ENCODE measurements at places on chromosomes 5 and 9.

GRCh38 chr9:86764671-86765343 lies 182.5 kb downstream of the GAS1 start:
- DNase-seq: no peak

- no peak for DNase-seq
These were observed 18.6 kb upstream of the TJP2 start for GRCh38 chr9:69155341-69156030.

DNA sequence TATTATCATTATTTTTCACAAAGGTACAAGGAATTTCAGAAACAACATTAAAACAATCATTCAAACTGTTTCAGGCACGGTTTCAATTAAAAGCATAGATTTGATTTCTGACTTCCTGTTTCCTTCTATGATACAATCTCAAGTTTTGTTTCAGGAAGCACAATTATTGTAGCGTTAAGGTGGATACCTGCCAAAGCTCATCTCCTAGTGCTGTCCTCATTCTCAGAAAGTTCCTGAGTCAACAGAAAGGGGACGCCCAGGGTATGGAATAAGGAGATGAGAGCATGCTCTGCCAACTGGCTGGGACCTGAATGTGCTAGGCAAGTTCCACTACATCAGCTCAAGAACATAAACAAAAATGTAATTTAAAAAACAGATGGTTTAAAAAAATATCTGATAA lies 2.0 kb upstream of the TRIM14 start:
- no peak for DNase-seq

- no peak for DNase-seq
These were observed 22.6 kb upstream of the CSF1R start for GRCh38 chr5:150108711-150109514.

- DNase-seq: no peak
These were observed 380.4 kb upstream of the CTNND2 start for GRCh38 chr5:12284604-12285003.

DNA sequence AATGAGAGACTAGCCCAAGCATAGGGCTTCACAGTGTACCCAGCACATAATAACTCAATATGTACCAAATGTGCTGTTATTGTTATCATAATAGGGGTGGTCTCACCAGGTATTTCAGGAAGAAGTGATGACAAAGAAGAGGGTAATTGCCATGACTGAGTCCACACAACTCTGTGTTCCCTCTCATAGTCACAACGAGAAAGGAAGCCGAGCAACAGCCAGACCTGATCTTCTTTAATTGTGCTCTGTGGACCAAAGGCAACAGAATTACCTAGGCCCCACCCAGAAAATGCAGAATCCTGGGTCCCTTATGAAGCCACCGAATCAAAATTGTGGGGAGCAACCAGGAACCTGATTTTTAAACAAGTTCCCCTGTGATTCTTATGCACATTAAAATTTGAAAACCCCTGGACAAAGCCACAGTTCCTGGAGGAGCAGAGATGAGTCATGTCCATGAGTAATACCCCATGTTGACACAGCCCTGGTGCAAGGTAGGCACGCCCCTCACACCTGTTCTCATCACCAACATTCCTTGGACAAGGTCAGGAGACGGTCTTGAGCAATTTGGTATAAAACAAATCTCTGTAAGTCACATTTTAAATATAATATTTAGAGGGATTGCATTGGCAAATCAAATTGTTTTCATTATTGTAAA lies 5.2 kb downstream of the FGF1 start:
- DNase-seq: no peak

- no peak for DNase-seq
These were observed 1104.8 kb upstream of the C9orf72 start for GRCh38 chr9:28678097-28678496.

- DNase-seq: no peak
These were observed 298.4 kb downstream of the PSAT1 start for GRCh38 chr9:78595200-78595945.

DNA sequence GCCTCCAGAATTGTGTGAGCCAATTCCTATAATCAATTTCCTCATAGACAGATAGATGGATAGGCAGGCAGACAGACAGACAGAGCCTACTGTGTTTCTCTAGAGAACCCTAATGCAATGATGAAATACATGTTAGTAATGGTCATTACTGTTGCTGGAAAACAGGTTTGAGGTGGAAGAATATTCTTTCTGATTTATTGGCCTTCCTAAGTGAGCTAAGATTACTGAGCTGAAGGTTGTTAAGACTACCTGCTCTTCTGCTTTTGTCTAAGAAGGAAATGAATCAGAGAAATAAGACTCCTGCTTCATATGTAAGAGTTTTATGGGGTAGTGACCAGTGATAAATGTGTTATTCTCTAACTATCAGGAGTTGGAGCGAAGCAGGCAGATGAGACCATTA lies 219.9 kb downstream of the ELAVL2 start:
- DNase-seq: no peak

- DNase-seq: no peak
These were observed 34.5 kb downstream of the PRRT1B start for GRCh38 chr9:131579789-131580211.

DNA sequence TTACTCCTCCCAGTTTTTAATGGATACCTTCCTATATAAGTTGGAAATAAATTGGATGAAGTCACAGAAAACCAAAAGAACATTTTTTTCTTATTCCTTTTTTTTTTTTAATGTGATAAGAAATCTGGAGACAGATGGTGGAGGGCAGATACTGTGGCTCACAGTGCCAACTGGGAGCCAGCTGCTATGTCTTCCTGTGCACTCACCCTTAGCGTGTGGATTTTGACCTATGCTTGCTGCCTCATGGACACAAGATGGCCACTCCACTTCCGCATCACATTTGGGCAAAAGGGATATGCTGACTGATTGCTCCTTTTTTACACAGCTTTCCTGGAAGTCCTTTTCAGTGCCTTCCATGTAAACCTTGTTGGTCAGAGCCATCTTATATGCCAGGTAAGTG lies 342.6 kb downstream of the MAN2A1 start:
- DNase-seq: no peak

- no peak for DNase-seq
These were observed 22.5 kb upstream of the RAD23B start for GRCh38 chr9:107260437-107261081.

GRCh38 chr5:61951295-61951694 lies 354.7 kb upstream of the KIF2A start:
- DNase-seq: no peak

Data from stimulated activated CD4-positive, alpha-beta T cell treated with anti-CD3 and anti-CD28 coated beads, Interleukin-2, amount 100 ng/mL, for 24 hours (primary cell).